Choroid plexus epithelial cell (primary cell): ENCODE measurements at places on chromosomes 5 and 9.

GRCh38 chr9:33676746-33677505, 118.4 kb upstream of the PRSS3 start:
- no peak for DNase-seq

DNA sequence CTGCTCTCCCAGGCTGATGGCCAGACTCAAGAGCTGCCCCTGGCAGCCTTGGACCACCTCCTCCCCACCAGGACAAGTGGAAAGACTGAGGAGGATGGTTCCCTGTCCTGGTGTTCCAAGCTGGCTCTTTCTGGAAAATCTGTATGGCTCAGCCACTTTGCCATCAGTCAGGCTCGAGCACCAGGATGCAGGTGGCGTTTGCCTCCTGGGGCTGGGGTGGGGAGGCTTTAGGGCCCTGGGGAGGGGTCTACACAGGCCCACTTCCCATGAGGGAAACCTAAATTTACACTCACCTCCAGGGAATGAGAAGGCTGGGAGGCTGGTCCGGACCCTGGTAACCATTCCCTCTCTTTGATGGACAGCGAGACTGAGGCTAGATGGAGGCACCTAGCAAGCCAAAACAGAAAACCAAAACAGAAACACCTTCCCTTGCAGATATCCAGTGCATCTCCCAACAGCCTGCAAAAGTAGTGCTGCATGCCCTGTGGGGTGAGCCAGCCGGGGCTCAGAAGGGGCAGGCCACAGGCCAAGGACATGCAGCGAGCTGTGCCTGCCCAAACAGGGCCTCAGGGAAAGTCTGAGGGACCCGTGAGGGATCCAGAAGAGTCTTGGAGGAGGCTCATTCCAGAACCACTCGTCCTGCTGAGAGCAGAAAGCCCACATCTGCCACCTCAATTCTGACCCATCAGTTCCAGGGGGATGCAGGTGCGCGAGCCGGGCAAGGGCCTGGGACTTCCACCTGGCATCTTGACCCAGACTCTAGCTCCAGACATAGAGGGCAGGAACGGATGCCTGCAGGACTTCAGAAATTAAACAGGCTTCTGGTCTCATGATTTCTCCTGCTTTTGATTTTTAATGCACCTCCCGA, 5.4 kb upstream of the CSF2 start:
- no peak for DNase-seq

DNA sequence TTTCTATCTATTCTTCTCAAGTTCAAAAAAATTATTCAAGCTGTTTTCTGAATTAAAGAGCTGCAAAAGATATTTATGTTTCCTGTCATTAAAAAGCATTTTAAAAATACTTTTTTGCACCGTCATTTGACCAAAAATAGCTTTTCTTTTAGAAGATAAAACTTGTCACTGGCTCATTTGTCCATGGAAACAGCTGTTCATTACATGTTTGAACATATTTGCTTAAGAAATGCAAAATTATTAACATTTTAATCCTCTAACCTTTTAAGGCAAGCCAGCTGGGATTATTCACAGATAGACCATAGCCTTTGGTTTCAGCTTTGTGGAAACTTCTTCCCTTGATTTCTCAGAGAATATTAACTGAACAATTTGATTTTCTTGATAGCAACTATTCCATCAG, 393.9 kb downstream of the TUSC1 start:
- no peak for DNase-seq

DNA sequence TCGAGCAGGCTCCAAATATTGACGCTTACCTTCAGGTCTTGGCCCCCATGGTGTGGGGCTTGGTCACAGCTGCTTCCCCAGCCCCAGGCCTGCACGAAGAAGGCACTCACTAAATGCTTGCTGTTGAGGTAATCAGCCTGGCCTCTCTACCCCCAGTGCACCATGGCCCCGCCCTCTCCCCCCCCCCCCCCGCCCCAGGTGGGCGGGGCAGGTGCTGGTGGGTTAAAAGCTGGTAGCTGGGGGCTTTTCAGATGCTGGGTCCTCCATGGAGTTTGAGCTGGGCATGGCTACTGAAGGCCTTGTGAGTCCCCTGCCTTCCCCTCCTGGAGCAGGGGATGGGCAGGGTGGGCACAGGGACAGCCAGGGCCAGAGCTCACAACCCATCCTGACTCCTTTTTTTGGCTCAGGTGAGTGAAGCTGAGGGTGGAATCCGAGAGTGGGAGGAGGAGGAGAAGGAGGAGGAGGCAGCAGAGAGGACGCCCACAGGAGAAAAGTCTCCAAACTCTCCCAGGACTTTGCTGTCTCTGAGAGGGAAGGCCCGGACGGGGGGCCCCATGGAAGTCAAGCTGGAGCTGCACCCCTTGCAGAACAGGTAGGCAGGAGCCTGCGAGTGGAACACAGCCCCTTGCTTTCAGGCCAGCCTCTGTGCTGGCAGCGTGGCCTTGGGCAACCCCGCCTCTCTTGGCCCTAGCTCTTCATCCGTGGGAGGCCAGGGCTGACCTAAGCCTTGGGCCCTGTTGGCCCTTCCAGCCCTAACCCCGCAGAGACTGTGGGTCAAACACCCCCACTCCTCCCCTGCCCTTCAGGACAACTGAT, 4.4 kb upstream of the TSPAN17 start:
- DNase-seq: no peak

DNA sequence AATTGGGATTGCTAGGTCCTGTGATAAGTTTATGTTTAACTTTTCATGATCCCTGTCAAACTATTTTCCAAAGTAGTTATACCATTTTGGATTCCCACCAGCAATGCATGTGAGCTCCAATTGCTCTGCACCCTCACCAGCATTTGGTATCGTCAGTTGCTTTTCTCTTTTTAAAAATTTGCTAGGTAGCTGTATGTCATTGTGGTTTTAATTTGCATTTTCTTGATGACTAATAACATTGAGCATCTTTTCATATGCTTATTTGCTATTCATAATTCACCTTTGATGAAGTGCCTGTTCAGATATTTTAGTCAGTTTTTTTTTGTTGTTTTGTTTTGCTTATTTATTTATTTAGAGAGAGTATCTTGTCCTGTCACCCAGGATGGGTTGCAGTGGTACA, 12.5 kb downstream of the TAF1L start:
- no peak for DNase-seq

- DNase-seq: no peak
Measured at GRCh38 chr9:126417043-126417442, 90.4 kb downstream of the MVB12B start.

- DNase-seq: no peak
Measured at GRCh38 chr5:127596501-127596900, 52.4 kb upstream of the CTXN3 start.

- DNase-seq: peak; percentile 71
Measured at GRCh38 chr5:127957183-127957582, 126.4 kb upstream of the SLC12A2 start.

DNA sequence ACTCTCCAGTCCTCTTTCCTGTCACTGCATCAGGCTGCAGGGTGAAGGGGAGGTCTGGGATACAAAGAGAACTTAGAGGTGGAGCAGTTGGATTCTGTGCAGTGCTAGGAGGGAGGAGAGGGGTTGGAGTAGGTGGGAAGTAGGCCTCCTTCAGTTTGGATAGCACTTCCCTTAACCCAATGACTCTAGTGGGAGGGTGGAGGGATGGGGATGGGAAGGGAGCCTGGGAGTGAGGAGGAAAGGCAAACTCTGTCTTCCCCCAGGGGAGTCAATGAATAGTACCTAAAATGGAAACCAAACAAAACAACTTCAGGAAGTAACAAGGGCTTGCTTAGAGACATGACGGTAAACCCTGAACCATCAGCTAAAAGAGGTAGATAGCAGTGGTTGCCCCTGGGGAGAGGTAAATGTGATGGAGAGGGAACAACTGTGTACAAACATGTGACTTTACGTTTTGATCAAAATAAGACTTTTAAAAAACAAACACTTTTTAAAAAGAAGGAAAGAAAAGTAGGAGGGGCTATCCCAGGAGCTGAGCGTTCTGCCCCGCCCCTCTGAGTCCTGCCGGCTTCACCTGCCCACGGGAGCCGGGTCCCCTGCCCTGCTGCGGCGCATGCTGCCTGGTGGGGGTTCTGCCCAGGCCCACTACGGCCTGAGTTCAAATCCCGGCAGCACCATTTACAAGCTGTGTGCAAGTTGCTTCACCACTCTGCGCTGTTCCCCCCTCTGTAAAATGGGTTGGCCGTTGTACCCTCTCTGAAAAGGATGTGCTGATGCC, 30.9 kb downstream of the GSN start:
- DNase-seq: no peak

DNA sequence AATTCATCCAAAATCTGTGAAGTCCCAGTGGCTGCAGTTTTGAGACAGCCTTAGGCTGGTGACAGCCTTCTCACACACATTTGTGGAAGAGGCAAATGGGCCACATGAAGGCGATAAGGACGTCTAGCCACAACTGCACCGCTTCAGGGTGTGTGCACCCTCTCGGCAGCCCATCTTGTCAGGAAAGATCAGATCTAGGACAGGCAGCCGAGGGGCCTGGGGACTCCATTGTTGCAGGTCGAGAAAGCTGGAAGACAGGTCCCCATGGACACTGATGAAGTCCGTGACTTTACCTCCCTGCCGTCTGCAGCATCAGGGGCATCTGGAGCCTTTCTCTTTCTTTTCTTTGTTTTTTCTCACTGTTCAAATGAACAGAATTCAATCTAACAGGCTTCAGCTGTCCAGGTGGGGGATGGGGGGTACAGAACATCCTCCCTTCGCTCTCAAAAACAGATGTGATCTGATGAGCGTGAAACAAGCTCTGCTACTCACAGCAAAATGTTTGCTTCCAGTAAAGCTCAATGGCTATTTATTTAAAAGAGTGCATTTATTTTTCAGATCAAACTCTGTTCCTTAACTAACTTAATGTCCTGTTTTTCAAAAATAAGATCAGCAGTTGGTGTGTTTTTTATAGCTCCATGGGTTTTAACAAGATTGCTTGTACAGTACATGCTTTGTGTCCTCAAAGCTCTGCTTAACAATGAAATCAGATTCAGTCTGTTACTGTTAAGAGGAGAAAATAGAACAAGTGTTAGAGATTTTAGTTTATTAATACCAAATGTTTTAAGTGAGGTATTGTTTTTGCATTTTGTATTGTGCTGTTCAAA, 111.8 kb upstream of the OTULINL start:
- no peak for DNase-seq

GRCh38 chr5:40678026-40678425, 1.7 kb upstream of the PTGER4 start:
- no peak for DNase-seq

DNA sequence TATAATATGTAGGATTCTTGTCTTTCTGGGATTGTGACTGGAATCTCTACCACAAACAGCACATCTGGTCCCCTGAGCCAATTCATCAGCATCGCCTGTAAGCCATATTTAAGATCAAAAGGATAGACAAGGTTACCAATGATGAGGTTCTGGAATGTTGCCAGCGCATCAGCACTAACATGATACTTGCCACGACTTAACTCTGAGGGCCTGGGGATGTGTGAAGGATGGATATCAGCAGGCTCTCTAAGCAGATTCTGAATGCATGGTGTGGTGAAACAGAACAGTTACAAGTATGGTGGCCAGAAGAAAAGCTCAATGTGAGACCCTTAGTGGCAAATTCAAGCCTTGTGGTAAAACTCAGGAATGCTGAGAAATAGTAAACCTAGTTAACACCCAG, 143.0 kb downstream of the XRCC4 start:
- DNase-seq: no peak

- DNase-seq: no peak
Measured at GRCh38 chr5:87645224-87645623, 232.5 kb upstream of the CCNH start.

- no peak for DNase-seq
Measured at GRCh38 chr5:156147944-156148285, 179.0 kb upstream of the SGCD start.

DNA sequence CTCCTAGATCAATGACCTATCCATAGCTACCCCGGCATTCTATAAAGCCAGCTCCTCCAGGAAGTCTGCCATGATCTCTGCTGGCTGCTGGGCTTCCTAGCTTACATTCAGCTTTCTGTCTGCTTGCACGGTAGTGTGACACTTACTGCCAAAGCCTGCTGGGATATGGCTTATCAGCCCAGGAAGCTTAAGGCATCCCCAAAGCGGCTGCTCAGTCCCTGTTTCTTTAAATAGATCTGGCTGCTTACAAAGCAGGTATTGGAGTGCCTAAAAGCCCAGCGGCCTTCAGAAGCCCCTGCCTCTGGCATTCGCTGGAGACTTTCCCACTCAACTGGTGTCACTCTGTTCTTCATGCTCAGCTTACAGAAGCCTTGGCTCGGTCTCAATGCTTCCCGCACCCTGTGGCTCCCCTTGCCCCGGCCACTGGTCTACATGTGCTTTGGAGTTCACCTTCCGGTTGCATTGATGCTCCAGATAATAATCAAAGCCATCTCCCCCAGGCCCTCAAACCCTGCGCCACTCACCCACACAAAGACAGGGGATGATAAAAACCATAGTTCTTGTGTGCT, 31.3 kb upstream of the STRBP start:
- no peak for DNase-seq

DNA sequence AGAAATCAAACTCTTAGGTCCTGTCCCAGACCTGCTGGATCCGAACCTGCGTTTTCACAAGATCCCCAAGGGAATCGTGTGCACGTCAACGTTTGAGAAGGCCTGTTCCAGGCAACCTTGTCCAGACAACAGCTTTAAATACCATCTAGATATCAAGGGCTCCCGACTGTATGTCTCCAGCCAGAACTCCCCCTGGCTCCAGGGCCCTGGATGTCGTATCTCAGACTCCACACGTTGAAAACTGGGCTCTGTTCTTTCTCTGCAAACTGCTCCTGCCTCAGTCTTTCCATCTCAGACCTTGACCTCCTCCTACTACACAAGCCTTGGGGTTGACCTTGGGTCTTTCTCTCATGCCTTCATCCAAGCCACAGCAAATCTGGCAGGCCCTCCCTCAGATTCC, 5.8 kb upstream of the ENG start:
- no peak for DNase-seq

DNA sequence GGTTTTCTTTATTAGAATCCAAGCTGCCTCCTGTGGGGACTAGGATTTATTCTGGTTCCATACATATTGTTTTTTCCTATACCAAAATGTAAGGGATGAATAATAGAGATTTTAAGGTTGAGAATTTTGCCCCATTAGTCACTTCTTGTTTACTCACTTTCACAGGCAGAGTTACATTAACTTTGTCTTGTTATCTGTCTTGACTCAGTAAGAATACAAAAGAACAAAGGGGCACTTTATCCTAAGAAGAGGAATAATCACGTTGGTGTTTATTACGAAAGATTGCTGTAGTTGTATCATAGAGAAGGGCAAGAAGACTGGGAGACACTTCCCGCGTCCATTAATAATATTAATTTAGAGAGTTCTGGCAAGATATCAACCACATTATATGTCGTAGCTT, 599.7 kb upstream of the FTMT start:
- DNase-seq: peak; percentile 23
